IMR-90 (cell line): ENCODE measurements at places on chromosomes 2 and 18. TPM values are rescaled to one million over a fixed set of nuclear protein-coding genes. Genes with fewer than 3 reads are reported as not detected.

CDKL4 gene
- not detected in 2 replicates for polyA plus RNA-seq

CNOT9 gene
- 33.1 and 35.2 TPM in 2 replicates for polyA plus RNA-seq

NIFK gene
- 22.7 and 24.3 TPM in 2 replicates for polyA plus RNA-seq

KRTCAP3 gene
- 1.1 and 1.5 TPM in 2 replicates for polyA plus RNA-seq

IL37 gene
- polyA plus RNA-seq, result 0.15 TPM in 1 of 2 replicates, not detected in the other

ALPI gene
- not detected in 2 replicates for polyA plus RNA-seq

CD207 gene
- not detected in 2 replicates for polyA plus RNA-seq

MROH2A gene
- polyA plus RNA-seq, result not detected in 2 replicates

RRM2 gene
- 68.5 and 112 TPM in 2 replicates for polyA plus RNA-seq

CHRND gene
- not detected in 2 replicates for polyA plus RNA-seq

IL1RN gene
- polyA plus RNA-seq, result not detected in 2 replicates

RIT2 gene
- not detected in 2 replicates for polyA plus RNA-seq

ZNF804A gene
- polyA plus RNA-seq, result 2.7 and 2.9 TPM in 2 replicates

ACMSD gene
- polyA plus RNA-seq, result not detected in 2 replicates

PID1 gene
- polyA plus RNA-seq, result 1.1 and 1.9 TPM in 2 replicates

SKA1 gene
- polyA plus RNA-seq, result 4.8 and 5.8 TPM in 2 replicates

- no peak for DNase-seq
These were observed 165.7 kb downstream of the TWIST2 start for GRCh38 chr2:239013678-239013976.

DNA sequence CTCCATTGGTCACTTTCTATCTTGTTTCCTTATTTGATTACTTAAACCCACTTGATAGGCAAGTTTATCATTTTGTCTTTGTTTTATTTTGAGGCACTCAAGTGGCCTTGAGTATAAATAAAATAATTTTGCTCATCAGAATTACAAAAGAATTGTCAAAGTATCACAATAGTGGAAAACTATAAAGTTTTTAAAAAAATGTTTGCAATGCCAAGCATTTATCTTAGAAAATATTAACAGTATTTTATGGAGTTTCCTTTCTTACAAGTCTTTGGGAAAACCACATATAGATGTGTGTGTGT, 14.7 kb downstream of the PMS1 start:
- DNase-seq, result no peak

DNA sequence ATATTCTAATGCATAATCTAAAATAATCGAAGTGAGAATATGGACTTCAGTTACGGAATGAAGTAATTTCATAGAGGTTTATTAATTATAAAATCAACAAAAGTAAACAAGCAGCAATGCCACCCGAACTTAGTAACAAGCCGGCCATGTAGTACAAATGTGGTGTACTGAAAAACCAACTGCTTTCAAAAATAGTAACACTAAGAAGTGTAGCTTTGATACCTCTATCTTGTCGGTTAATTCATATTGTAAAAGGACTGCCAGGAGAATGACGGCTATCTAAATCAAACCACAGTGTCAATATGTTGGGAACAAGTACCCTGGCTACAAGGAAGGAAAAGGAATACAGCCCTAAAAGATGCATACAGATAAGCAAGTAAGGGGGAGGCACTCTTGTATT, 48.5 kb downstream of the WDR33 start:
- no peak for DNase-seq

DNA sequence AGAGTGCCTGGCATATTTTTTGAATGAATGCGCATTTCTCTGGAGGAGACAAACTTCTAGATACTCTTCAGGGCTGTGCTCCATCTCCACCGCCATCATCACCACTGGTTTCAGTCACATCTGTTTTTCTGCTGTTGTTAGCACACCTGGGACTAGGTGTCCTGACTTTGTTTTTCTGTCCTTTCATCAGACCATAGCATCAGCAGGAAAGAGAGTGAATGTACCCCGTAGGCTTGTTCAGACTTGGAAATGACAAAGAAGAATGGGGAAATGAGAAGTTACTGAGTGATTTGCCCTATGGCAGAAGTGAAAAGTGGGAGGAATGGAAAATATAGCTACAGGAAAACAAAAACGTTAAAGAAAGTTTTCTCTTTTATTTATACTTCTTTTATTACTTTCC, 965.2 kb upstream of the FANCL start:
- DNase-seq, result no peak

DNA sequence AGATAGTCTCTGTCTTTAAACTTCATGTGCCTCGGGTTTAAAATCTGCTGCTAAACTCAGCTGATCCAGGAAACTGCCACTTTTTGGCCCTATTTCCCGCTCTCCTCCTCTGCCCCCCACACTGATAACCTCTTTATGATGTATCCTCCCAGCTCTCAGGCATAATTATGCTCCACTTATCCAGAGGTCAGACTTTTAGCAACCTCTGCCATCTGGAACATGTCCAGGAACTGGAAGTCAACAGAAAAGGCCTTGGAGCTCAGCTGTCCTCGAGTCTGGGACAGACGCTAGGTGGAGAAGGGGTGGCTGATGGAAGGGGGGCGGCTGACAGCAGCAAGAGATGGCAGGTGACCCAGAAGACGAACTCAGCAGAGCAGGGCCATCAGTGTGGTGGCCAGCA, 41.2 kb downstream of the ASAP2 start:
- no peak for DNase-seq

DNA sequence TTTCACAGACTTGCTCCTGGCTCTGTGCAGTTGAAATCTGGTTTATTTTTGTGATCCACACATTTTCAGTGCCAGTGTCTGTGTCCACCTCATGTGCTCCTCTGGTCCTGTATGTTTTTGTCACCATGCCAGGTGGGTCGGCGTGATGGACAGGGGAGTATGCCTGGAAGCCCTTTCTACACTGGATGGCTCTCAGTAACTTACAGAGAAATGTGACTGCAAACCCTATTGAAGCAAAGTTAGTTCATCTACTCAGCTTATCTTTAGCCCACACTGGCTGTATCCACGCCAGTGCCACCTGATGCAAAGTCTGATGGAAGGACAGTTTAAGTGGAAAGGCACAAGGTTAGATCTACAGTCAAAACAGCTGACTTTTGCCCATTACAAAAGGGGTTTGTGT, 4.3 kb downstream of the IMPA2 start:
- no peak for DNase-seq

DNA sequence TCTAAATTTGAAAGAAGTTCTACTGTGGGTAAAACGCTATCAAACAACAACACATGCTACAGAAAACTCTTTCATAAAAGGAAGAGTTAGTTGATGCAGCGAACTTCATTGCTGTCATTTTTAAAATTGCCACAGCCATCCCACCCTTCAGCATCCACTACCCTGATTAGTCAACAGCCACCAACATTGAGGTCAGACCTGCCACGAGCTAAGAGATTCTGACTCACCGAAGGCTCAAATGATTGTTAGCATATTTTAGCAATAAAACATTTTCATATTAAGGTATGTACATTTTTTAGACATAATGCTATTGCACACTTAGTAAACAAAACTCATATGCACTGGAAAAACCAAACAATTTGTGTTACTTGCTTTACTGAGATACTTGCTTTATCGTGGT, 347.1 kb downstream of the CLIP4 start:
- DNase-seq, result peak; percentile 68

DNA sequence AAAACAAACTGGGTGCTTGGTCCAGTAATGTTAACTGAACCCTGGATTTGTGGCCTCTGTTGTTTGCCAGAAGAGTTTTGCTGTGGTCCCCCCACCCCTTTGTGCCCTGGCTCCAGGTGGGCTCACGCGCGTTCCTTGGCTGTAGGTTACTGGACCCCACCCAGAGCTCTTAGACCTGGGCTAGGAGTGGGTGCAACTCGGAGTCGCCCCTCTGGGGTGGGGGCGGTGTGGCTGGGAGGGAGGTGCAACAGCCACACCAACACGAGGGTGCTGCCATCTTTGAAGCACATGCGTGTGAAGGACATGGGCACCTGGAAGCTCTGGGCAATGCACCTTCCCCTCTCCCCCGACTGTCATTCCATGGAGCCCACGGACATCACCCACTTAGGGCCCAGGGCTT, 92.7 kb downstream of the USP40 start:
- no peak for DNase-seq

DNA sequence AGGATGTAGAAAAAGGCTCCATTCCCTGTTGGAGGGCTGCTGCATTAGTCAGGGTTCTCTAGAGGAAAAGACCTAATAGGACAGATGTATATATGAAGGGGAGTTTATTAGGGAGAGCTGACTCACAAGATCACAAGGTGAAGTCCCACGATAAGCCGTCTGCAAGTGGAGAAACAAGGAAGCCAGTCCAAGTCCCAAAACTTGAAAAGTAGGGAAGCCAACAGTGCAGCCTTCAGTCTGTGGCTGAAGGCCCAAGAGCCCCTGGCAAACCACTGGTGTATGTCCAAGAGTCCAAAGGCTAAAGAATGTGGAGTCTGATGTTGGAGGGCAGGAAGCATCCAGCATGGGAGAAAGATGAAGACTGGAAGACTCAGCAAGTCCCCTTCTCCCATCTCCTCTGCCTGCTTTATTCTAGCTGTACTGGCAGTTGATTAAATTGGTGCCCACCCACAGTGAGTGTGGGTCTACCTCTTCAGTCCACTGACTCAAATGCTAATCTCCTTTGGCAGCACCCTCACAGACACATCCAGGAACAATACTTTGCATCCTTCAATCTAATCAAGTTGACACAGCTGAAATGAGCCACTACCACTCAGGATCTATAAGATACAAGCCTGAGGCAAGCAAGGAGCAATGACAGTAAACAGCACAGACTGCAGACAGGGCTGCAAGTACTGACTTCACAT, 30.0 kb upstream of the ATG16L1 start:
- no peak for DNase-seq

DNA sequence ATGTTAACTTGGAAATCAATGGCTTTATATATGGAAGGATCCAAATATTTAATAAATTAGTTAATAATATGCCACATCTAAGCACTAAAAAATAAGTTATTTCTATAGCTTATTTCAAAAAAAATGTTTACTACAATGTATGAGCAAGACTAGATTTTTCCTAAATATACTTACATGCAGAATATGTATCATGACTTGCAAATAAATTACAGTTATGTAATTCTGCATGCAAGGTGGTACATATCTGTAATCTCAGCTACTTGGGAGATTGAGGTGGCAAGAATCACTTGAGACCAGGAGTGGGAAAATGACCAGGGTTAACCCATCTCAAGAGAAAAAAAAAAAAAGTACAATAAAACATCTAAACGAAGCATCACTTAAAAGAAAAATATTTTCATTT, 11.6 kb downstream of the PUM2 start:
- no peak for DNase-seq

DNA sequence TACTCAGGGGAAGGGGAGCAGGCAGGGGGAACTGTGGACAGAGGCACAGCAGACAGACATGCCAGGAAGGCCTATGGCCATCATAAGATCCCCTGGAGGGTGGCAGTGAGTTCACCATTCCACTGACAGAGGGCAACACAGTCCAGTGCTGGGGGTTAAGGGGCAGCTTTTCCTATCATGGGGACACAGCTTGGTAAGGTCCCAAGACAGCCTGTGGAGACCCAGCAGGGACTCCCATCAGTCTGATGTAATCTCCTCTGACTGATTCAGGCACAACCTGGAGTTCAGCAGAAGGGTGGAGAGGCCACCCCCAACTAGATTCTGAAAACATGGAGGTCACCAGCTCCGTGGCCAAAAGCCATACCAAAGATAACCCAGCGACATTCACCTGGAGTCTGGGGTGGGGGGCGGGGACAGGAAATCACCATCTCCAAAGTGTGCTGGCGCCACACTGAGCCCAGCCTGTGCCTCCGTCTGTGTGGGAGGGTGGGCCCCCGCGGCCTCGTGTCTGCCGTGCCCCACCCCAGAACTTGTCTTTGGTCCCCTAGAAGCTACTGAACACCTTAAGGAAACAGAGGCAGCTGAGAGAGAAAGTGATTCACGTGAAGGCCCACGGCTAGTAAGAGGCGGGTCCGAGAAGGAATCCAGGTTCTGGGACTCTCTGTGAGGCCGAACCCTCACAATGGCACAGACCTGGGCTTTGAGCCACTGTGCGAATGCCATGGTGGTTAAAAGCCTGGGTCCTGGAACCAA, 28.6 kb downstream of the DNMT3A start:
- no peak for DNase-seq

GRCh38 chr2:29723255-29724001, 198.0 kb downstream of the ALK start:
- DNase-seq, result no peak

- no peak for DNase-seq
These were observed 172.4 kb upstream of the CXCR4 start for GRCh38 chr2:136290326-136290725.

DNA sequence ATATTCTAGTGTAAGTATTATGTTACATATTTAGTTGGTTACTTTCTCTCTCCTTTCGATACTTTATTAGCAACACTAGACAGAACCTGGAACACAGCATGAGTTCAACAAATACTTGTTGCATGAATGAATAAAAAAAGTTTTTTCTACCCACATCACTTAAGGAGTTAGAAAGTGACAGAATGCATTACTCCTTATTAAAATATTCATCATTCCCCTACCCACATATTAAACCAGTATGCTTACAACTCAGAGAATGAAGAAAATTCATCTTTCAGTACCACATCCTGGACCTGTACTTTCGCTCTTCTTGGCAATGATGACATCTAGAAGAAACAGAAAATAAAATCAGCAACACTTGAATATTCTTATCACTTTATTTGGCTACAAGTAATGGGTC, 6.0 kb downstream of the SRBD1 start:
- no peak for DNase-seq

DNA sequence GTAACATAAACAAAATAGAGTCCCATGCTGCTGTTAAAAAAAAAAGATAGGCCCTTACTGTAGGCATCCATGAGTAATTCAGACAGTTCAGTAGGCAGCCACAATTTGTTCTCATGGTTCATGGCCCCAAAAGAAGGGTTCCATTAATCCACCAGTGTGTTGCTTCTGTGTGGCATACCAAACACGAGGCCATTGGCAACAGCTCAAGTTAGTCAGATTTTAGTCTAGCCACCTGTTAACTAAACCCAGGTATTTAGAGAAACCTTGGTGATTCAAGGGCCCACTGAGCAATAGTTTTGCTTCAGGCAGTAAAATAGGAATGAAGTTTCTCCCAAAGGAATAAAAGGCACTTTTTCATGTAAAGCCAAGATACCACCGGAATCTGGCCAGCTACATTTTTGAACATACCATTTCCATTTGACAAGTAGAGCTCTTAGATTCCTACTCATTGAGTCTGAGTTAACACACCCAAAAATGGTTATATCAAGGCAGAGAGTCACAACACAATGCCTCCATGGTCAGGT, 80.1 kb upstream of the SRD5A2 start:
- DNase-seq, result no peak

- no peak for DNase-seq
These were observed 101.0 kb downstream of the MREG start for GRCh38 chr2:215912299-215912842.

- DNase-seq, result no peak
These were observed 564.0 kb downstream of the TNS1 start for GRCh38 chr2:217438821-217439220.
